Stimulated activated CD8-positive, alpha-beta memory T cell treated with anti-CD3 and anti-CD28 coated beads, Interleukin-4, amount 100 ng/mL, for 4 hours (primary cell): ENCODE measurements at places on chromosomes 12 and 14.

- no peak for DNase-seq
Observed at GRCh38 chr14:51008446-51008845, 64.2 kb upstream of the PYGL start.

- no peak for DNase-seq
Observed at GRCh38 chr12:94133964-94134795, 14.2 kb upstream of the PLXNC1 start.

DNA sequence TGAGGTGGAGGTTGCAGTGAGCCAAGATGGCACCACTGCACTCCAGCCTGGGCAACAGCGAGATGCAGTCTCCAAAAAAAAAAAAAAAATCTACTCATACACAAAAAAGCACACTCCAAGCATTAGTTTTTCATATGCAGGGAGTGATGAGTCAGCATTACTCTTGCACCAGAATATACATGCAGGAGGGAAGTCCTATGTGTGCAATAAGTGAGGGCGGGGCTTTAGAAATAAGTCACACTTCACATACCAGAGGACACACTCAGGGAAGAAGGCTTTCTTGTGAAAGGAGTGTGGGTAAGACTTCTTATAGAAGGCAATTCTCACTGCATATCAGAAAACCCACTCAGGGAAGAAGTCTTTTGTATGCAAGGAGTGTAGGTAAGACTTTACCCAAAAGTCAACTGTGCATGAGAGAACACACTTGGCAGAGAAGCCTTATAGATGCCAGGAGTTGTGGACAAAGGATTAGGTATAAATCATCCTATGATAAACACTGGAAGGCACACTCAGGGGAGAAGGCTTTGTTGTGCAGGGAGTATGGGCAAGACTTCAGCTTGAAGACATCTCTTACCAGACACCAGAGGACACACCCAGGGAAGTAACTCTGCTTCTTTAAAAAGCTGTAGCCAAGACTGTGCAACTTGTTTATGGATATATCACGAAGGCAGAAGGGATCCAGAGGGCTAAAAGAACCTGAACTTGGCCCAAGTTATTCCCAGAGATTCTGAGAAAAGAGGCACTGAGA lies 50.5 kb downstream of the ATF7 start:
- DNase-seq, result no peak

GRCh38 chr12:11765817-11766794 lies 116.6 kb downstream of the ETV6 start:
- no peak for DNase-seq

GRCh38 chr12:32049956-32050355 lies 56.7 kb upstream of the BICD1 start:
- DNase-seq, result no peak

- no peak for DNase-seq
Observed at GRCh38 chr12:32603858-32604257, 75.2 kb upstream of the DNM1L start.

- no peak for DNase-seq
Observed at GRCh38 chr12:18990856-18991255, 138.7 kb upstream of the PLEKHA5 start.

GRCh38 chr14:59905188-59905587 lies 14.8 kb upstream of the LRRC9 start:
- DNase-seq, result no peak

DNA sequence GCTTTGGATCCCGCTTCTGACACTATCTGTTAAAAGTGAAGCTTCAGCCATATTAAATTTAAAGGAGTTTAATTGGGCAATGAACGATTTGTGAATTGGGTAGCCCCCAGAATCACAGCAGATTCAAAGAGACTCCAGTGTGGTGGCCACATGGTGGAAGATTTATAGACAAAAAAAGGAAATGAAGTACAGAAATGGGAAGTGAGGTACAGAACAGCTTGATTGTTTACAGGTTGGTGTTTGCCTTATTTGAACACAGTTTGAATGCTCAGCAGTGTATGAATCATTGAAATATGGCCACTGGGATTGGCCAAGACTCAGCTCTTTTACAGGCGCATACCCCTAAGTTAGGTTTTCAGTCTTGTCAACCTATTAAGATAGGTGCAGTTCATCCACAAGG lies 21.9 kb downstream of the CCDC91 start:
- no peak for DNase-seq

GRCh38 chr12:115044073-115044472 lies 360.1 kb upstream of the TBX3 start:
- no peak for DNase-seq

DNA sequence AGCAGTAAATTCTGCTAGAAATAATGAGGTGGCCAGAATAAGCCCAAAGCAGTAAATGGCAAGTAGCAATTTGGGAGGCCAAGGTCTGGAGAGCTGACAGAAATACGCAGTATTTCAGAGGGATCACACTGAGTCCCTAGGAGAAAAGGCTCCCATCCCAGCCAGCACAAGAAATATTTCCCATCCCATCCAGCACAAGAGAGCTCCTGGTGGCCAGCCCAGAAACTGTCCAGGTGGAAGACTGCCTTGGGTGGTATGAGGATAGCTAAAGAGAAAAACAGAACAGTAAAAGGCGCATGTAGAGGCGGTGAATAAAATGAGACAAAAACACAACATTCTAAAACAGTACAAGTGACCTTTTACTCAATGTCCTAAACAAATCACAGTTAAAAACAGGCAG lies 120.7 kb downstream of the HECTD4 start:
- DNase-seq, result no peak

GRCh38 chr14:89844508-89844907 lies 110.0 kb downstream of the EFCAB11 start:
- no peak for DNase-seq

DNA sequence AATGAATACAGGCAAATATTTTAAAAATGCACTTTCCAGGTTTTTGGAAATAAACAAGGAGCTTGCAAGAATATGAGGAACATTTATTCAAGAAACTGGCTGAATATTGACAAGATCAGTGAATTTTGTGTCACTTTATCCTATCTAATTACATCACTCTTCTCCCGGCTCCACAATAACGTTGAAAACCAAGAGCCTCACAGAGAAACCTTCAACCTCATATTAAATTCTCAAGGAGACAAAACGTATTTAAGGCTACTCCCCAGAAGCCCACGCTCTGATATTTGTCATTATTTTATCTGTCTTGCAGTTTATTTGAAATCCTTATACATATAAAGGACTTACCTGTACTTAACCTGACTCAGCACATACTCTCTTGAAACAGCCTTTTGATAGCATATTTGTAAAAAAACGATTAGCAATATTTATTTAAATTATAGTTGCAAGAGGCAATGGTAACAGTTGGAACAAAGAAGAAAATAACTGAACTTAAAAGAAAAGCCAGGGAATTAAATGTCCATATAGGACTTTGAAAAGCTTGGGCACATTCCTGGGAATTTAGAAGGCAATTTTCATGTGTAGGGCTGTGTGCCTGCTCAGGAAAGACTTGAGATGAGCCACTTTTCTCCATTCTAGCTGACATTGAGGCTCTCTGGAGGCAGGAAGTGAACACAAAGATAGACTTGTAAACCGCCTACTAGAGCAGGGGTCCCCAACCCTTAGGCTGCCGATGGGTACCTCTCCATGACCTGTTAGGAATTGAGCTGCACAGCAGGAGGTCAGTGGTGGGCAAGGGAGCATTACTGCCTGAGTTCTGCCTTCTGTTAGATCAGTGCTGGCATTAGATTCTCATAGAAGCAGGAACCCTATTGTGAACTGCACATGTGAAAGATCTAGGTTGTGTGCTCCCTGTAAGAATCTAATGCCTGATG lies 636.4 kb downstream of the SLC16A7 start:
- DNase-seq, result no peak

DNA sequence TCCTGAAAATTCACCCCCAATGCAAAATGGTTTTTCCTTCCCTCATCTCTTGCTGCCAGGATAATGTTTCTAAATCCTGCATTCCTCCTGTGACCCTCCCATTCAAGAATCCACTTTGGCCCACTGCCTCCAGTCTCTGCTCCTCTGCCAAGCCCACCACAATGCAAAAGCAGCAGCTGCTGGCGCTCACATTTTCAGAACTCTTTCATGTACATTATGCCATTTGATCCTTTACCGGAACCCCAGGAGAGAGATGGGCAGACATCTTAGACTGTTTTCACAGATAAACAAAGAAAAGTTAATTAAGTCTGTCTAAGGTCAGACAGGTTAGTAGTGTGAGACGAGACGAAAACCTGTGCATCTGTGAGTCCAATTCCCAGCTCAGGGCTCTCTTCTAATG lies 12.9 kb downstream of the LRIG3 start:
- no peak for DNase-seq

DNA sequence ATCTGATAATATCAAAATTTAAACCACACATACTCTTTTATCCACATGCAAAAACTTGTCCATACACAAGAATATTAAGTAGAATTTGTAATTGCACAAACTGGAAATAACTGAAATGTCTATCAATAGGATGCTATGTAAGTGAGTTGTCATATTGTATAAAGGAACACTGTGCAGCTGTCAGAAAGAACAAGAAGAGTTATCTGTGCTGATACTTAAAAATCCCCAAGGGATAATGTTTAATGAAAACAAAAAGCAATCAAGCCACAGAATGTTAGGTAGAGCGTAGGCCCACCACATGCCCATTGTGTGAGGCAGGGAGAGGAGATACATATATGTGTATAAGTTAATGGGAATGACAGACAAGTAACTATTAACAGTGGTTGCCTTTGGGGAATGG lies 25.9 kb upstream of the HIGD1C start:
- DNase-seq, result no peak

DNA sequence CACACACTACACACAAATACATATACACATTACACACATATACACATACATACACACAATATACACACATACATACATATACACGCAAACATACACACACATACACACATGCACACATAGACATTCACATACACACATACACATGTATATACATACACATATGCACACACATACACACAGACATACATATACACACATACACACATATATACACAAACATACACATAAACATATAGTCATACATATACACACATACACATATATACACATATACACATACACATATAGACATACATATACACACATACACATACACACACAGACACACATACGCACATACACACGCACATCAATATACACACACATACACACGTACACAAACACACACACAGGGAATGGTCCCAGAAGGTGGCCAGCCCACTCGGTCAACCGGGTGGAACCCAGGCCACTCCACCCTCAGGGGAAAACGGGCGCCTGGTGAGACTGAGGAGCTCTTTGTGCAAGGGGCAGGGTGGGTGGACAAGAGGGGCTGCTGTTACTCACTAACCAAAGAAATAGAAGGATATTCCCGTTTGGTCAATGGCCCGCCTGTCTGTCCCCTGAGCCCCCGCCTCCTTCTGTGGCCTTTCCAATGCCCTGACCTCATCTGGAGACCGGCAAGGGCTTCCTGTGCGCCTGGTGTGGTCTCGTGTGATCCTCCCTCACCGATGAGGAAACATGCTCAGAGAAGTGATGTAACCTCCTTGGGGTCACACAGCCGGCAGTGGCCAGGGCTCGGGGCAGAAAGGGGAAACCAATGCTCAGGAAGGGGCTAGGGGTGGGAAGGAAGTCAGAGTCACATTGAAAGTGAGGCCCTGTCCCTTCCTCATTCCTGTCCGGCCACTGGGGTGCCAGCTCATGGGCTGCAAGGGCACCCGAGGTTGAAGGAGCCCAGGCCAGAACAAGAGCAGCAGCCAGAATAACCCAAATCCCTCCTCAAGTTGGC lies 5.3 kb downstream of the TRPV4 start:
- no peak for DNase-seq

DNA sequence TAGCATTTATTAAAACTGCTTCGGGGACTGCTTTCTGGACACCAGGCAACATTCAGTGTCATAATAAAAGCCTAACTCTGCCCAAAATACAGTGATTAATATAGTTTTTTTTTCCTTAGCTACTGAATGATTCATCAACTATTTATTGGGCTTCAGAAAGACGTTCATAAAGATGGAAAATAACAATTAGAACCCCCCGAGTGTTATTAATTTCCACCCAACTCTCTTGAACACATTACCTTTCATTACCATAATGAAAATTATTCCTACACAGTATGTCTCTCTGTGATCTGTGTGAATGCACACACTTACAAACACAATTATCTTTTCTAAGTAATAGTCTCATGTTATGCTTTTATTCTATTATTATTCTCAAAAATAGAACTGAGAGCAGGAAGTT lies 473.0 kb downstream of the ADAMTS20 start:
- no peak for DNase-seq
